ENCODE measurements at places on chromosomes 2 and 18.

DNA sequence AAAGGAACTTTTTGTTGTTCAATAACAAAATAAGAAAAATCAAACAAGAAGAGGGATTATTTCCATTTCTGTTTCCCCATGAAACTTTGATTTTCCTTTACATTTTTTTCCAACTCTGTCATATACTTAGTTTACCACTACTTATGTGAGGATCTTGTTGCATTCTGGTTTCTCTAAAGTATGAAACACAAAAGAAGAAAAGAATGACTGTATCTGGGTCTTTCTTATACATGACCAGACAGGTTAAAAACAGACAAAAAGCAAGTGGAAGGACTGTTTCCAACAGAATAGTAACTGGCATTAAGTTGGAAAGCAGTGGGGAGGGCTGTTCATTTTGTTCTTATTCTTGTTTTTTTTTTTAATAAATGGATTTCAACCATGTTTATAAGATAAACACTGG lies 1207.8 kb upstream of the FAM98A start:
- DNase-seq = no peak

DNA sequence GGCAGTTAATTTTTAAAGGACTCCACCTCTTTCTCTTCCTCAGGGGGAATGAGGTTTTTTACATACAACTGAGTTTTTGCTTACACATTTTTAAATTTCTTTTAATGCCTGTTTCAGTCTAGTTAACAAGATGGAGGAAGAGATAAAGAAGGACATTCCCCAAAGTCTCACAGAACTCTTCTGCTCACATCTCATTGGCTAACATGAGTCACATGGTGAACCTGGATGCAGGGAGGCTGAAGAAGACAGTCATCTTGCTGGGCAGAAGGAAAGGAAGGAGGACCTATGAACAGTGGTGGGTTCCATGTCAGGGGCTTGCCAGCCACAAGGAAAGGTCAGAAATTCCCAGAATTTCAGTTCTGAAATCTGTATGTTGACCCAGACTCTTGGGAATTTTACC lies 10.4 kb upstream of the ST8SIA5 start:
- DNase-seq = no peak

DNA sequence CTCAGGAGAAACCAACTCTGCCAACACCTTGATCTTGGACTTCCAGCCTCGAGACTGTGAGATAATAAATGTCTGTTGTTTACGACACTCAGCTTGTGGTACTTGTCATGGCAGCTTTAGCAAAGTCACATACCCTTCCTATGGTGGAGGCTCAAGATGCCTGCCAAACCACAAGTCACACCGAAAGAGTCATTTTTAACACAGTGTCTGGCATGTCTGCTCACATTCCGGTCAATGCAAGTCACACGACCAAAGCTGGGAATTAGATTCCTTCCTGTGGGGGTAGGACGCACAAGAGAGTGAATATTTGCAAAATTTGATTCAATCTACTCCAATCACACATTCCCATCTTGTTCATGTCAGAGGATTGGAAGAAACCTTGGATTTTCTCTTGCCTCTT lies 24.6 kb downstream of the KCNE4 start:
- no peak for DNase-seq

DNA sequence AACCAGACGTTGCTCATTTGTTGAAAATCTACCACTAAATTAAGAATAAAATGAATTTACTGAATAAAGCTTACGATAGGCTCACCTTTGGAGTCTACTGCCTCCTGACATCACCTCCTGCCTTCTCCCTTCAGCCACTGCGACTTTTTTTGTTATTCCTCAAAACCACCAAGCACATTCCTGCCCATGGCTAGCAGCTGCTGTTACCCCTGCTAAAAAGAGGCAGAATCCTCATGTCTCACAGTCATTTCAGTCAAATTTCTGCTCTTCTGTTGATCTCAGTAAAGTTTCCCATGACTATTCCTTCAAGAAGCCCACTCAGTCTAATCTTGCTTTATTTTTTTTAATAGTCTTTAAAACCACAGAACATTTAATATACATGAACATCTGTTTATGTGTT lies 40.8 kb upstream of the ANKRD62 start:
- DNase-seq = no peak

DNA sequence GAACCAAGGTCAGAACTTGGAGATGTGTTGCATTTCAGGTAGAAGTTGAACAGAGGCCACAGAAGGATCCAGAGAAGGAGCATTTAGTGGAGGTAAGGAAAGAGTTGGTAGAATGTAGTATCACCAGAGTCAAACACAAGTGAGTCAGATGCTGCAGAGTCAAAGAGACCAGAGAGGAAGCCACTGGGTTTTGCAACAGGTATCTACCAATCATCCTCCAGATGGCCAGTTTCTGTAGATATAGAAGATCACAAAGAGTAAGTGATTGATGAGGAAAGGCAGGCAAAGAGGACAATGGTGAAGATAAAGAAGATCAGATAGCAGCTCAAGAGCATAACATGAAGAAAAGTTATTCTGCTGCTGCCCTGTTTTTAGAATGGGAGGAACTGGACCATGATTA lies 75.9 kb downstream of the GTF3C3 start:
- DNase-seq = no peak

DNA sequence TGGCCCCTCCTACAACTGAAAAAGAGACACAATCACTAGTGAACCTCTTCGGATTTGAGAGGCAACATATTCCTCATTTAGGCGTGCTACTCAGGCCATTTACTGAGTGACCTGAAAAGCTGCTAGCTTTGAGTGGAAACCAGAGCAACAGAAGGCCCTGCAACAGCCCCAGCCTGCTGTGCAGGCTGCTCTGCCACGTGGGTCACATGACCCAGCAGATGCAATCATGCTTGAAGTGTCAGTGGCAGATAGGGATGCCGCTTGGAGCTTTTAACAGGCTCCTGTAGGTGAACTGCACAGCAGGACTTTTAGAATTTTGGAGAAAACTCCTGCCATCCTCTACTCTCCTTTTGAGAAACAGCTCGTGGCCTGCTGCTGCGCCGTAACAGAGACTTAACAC lies 578.6 kb upstream of the RAB6C start:
- no peak for DNase-seq

DNA sequence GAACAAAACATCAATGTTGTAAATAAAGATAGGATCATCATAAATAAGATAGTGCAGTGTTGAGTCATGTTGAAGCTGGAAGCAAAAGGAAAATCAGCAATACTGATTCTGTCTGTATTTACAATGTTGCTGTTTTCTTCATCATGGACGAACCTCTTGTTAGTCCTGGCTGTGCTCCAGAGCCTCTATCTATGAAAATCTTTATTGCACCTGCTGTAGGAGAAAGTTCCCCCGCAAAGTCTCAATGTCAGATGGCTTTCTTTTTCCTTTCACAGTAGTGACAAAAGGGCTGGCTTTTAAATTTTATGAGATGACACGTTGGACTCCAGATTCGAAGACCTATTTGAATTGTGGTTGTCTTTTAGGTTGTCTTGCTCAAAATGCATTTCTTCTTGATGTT lies 98.5 kb upstream of the LRRTM1 start:
- no peak for DNase-seq

GRCh38 chr2:56001947-56002346 lies 78.4 kb upstream of the EFEMP1 start:
- no peak for DNase-seq

DNA sequence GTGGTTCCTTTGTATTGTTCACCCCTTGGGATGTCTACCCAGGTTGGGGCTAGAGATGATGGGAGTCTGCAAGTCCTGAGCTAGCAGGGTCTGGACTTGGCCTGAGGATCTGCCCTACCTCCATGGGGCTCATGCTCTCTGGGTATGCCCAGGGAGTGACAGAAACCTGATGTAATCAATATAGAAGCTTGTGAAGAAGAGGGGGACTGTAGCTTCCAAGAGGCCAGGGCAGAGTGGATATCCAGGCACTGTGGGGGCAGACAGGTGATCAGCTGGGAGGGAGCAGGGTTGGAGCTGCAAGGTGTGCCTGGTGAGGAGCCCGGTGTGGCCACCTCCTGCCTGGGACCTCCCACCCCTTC lies 164.2 kb downstream of the CTIF start:
- no peak for DNase-seq

GRCh38 chr2:168247341-168248261 lies at the start of gene STK39:
Gene STK39, minus strand, starts transcription at chr2:168247595. Its CDS starts 160 bp downstream, at chr2:168247435.
- DNase-seq = peak; percentile 91

DNA sequence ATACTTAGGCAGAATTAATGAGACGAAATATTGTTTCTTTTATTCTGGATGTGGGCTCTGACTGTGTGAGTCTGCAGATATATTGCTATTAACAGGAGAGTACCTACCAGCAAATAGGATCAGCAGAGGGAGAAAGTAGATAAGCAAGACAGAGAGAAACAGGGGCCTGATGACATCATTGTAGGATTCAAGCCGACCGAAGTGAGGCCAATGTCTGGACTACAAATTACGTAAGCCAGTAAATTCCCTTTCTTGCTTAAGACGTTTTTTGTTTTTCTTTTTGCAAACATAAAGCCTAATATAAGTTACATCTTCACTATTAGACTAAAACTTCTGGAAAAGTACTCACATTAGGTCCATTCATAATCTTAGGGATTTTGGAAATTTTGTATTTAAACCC lies 21.4 kb upstream of the PTPRM start:
- no peak for DNase-seq

- no peak for DNase-seq
Measured at GRCh38 chr2:101132202-101132601, 19.0 kb downstream of the TBC1D8 start.

- DNase-seq = no peak
Measured at GRCh38 chr2:79368116-79368630, 144.7 kb upstream of the CTNNA2 start.

- peak; percentile 43 for DNase-seq
Measured at GRCh38 chr2:177606636-177607035, 214.1 kb downstream of the AGPS start.

DNA sequence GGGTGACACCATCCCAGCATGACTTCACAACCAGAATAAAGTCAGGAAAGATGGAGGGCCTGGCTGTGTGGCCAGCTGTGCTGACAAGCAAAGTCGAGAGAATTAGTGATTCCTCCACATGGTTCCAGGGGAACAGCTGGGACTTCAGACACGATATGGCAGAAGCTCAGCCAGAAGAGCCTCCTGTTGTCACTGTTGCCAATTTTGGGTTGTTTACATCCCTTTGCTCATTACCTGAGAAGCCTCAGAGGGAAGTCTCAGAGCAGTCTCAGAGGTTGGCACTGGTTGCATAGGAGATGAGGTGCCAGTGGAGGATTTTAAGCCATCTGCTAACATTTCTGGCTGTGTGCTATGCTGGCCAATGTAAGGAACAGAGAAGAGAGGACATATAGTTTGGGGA lies 16.0 kb downstream of the LINC00305 start:
- DNase-seq = no peak

- no peak for DNase-seq
Measured at GRCh38 chr18:43914018-43914417, 636.7 kb upstream of the SYT4 start.

DNA sequence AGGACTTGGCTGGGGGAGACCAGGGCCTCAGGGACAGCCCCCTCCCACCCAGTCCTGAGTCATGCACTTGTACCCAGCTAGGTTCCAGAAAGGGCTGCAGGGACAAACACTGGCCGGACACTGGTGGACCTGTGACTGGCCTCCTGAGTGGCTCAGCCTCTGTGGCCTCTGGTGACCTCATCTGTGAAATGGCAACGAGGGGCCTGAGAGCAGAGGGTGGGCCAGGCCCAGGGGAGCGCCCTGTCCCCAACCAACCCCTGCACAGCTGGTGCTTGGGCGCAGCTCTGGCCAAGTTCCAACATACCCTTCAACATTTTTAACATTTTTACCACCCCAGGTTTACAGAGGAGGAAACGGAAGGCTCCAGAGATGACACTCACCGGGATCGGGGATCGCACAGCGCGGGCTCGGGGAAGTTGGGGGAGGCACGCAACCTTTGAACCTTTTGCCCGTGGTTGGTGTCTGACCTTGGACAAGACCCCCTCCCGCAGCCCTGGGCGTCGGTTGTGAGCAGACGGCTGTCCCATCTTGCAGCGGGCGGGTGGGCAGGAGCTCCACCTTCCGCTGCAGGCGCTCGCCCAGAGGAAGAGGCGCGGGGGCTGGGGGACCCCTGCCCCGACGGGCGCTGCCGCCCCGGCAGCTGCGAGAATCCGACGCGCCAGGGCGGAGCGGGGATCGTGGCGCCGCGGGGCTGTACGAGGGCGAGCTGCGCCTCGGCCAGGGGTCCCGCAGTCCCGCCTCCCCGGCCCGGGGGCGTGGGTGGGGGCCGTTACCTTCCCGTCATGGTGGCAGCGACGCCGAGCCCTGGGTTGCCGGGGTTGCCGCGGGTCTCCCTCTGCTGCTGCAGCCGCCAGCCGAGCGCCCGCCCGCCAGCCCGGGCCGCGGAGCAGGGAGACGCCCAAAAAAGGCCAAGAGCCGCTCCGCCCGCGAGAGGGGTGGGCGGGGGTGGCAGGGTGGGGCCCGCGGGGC lies 805 bp downstream of the LIMS2 start:
- DNase-seq = peak; percentile 39

DNA sequence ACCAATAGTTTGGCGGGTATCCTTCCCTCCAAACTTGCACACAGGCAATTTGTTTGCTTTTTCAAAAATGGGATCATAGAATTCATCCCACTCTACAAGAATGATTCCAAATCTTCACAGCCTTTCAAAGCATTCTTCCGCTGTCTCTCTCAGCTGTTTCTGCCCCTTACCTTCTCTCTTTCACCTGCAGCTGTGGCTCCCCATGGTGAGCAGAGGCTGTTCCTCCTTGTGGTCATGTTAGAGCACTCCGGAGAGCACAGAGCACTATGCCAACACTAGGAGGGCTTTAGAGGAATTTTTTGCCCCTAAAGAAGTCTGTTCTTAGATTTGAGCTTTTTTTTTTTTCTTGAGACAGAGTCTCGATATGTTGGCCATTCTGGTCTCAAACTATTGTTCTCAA lies 30.4 kb downstream of the MTHFD2 start:
- no peak for DNase-seq

DNA sequence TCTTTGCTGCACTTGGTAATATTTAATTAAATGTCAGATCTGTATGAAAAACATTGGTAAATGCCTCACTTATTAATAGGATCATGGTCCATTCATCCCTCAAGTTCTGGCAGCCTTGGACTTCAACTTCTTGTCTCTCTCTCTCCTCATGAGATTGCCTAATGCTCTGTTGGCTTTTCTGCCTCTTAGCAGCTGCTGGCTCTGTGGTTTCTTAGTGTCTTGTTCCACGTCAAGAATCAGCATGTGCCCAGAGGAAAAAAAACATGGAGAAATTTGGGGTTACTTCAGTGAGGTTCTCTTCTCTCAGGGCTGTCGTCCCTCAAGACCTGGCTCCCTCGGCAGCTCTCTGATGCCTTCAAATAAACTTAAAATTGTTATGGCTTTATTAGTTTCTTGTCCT lies 75.4 kb downstream of the TAF4B start:
- DNase-seq = no peak

DNA sequence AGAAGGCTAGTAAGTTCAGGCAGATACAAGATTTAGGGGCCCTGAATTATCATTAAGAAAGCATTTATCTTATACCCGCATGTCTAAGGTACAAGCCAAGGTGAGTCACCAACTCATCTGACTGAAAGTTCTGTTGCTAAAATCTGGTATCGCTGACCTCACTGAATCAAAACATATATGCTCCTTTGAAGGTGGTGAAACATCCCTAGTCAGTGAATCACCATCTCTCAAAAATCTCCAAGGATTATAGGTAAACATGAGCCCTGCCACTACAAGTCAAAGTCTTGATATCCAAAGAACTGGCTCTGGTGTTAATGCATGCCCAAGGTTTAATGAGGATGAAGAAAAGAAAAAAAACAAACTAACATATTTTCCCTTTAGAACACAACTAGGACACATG lies 43.5 kb downstream of the IRS1 start:
- DNase-seq = no peak

Data from right hindlimb (tissue), 1 donor.